ENCODE measurements at places on chromosomes 7 and 10.

GRCh38 chr10:48400850-48401220, 94.4 kb downstream of the MAPK8 start:
- no peak for DNase-seq

DNA sequence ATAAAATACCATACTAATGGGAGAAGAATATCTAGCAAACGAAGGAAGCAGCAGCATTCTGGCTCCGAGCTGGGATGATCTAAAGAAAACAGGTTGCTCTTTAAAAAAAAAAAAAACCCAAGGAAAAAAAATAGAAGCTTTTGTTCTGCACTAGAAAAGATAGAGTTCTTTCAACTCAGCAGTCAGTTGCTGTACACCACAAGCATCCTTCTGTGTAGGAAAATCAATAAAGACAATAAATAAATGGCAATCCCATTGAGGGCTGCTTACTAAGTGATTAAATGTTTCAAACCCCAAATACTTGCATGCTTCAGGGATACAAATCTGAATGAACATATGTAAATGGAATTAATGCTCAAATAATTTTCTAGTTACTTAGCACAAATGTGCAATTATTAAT, 207.1 kb downstream of the TEX36 start:
- no peak for DNase-seq

GRCh38 chr10:103672345-103672744, 178.8 kb downstream of the NEURL1 start:
- DNase-seq: no peak

DNA sequence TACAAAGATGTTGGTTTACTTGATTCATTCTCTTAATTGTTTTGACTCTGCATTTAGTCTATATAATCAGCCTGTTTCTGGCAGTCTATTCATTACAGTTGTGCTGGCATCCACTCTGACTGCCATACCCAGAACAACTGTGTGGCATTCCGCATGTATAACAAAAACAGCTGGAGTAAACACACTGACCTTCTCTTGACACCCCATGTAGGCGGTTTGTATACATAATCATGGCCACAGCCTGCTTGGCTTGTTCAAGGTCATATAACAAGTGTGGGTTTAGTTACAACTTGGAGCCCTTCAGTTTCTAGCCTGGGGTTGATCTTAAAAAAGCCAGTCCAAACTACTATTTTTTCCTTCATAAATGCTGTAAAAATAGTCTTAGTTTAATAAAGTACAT, 70.9 kb downstream of the MBL2 start:
- no peak for DNase-seq

GRCh38 chr10:24843256-24843655, 109.2 kb downstream of the PRTFDC1 start:
- no peak for DNase-seq

GRCh38 chr7:44634839-44635591, 28.6 kb downstream of the OGDH start:
- no peak for DNase-seq

DNA sequence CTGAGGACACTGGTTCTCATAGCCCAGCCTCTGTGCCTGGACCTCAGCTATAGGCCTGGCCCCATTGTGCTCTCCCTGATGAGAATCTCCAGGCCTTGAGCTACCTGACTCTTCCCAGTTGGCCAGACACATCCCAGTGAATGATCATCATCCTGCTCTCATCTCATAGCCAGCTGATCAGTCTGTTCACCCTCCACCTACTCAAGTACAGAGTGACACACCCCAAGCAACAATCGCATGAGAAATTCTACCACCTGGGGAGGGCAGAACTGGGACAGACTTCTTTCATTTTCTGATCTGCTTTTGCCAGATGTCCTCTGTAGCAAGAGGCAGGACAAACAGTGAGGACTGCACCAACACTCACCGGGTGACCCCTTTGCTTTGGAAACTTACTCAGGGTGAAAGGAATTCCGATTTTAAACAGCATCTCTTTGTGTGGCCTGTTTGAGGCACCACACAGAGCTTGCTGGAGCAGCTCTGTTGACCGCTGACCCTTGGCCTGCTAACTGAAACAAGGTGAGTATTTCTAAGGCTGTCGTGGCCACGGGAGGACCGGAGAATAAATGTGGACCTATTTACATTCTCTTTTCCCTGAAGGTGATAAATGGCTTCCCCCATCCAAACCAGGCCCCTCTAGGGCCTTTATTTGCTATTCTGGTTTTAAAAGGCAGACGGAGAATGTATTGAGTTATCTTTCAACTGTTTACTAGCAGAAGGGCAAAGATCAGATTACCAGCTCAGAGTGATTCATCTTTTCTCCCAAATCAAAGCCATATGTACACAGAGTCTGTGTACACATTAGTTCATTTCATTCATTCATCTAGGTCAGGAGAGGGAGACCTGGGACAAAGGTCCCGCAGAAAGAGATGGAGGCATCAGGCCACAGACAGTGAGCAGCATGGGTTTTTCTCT, 181.4 kb upstream of the TNS3 start:
- peak; percentile 93 for DNase-seq

- no peak for DNase-seq
Measured at GRCh38 chr10:92164036-92164696, 126.7 kb downstream of the CPEB3 start.

- DNase-seq: no peak
Measured at GRCh38 chr10:66833861-66834260, 92.0 kb upstream of the LRRTM3 start.

- no peak for DNase-seq
Measured at GRCh38 chr7:44961844-44962482, 16.9 kb downstream of the MYO1G start.

- no peak for DNase-seq
Measured at GRCh38 chr7:158141806-158142518, 445.7 kb downstream of the PTPRN2 start.

- DNase-seq: no peak
Measured at GRCh38 chr7:24685708-24686107, 71.6 kb downstream of the GSDME start.

DNA sequence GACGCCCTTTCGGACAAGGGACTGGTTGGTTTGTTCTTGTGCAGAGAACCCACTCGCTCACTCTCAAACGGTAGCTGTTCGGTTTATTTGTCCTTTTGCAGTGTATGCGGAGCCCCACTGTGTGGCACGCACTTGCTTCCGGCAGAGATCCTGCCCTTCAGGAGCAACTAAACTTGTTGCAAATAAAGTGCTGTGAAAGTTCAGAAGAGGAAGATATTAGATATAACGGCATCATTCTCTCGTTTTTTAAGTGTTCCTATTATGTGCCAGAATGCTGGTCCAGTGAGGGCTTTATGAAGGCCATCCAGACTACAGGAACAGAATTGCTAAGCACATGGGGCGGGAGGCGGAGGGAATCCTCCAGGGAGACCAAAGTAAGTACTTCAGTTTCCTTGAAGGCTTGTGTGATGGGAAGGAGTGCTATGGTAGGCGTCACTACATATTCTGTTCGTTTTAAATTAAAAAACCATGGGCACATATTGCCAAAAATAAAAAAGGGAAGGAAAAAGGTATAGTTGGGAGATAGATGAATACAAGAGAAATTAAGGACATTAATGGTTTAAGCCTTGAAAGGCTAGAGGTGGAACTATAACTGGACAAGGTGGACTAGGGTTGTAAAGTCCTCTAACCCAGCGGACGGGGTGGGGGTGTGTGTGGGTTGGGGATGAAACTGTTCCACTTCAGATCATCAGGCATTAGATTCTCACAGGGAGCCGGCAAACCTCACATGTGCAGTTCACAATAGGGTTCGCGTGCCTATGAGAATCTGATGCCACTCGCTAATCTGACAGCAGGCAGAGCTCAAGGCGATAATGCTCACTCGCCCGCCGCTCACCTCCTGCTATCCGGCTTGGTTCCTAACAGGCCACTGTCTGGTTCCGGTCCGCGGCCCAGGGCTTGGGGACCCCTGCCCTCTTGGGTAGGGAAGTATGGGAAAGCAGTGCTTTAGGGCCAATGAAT, 704 bp upstream of the ERLIN1 start:
- peak; percentile 42 for DNase-seq

DNA sequence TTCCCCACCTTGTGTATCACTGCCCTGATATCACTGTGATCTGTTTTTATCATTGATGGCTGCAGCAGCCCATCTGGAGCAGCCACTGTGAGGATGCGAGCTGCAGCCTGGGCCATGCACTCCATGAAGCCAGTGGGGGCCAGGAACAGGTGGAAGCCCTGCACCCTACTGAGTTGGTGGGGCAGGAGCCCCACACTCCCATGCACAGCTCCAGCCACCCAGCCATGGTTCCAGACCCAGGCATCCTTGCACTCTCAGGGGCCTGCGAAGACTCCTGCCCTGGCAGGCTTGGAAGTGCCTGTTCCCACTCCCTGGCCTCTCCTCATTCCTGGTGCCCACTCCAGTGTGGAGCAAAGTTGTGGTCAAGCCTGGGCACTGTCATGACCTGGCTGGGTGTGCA, 424.0 kb upstream of the FZD8 start:
- no peak for DNase-seq

- DNase-seq: peak; percentile 59
Measured at GRCh38 chr10:70549962-70550458, 52.5 kb downstream of the PRF1 start.

- no peak for DNase-seq
Measured at GRCh38 chr7:1868516-1869165, 198.6 kb downstream of the ELFN1 start.
